ENCODE measurements at places on chromosomes 13 and 19.

DNA sequence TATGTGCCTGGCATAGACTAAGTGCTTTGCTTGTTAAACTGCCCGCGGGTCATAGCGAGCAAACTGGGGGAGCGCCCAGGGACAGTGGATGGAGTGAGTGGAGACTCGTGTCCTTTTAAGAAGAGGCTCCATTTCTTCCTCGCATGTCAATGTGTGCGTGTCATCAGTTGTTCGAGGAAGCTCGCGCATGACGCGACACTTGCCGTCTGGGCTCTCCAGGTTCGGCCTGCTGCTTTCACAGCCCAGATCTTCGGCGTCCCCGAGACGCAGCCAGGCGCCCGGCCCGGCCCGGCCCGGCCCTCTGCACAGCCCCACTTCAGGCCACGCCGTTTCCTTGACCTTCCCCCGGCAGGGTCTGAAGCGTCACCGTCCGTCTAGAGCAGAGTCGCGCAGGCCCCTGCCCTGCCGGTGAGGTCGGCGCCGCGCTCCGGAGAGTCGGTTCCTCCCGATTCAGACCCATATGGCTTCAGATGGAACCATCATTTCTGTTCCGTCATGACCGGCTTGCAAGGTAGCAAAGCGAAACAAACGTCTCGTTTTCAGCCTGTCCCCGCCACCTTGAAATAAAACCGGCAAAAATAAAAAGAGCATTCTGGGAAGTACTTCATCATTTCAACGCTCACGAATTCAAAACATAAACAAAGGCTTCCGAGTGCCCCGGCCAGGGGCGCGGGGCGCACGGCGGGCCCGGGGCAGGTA lies 599 bp upstream of the ARHGEF7 start:
- DNase-seq, result peak; percentile 46

- DNase-seq, result no peak
Measured at GRCh38 chr13:27425158-27425917, 919 bp downstream of the GTF3A start.

- DNase-seq, result peak; percentile 64
Measured at GRCh38 chr19:12723641-12724426, at the start of gene TNPO2. TNPO2 (minus strand) TSS chr19:12723932; CDS start chr19:12720977, 2,955 bp downstream.

- no peak for DNase-seq
Measured at GRCh38 chr19:50001775-50002174, 23.4 kb downstream of the VRK3 start.

DNA sequence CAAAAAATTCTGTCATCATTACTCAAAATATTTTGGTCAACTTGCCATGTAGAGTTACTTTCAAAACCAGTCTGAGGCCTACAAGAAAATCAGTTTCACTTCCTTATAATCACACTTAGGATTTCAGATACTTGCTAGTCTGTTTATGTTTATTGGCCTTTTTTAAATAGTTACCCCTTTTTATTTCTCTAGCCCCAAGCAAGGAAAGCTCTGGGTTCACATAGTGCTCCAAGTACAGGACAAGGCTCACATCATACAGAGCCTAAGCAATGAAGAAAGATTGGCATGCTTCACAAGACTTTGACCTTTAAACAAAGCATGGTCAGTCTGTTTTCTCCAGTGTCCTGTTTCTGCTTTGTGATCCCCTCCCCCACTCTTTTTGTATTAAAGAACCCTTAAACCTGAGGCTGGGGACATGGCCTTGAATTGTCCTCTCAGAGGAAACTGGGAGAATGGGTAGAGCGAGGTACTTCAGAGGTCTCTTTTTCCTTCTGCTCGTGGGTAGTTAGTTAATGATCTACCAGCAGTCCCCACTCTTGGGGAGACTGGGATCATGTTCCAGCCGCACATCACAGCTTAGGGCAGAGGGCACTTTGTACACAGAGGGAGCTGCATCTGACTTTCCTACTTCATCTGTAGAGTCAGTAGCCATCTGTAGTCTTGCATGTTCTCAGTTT lies 30.7 kb downstream of the CEACAM1 start:
- DNase-seq, result no peak

- peak; percentile 12 for DNase-seq
Measured at GRCh38 chr19:51398096-51398704, 7.8 kb upstream of the C19orf84 start.

GRCh38 chr13:79434556-79434955 lies 28.5 kb upstream of the RBM26 start:
- no peak for DNase-seq

DNA sequence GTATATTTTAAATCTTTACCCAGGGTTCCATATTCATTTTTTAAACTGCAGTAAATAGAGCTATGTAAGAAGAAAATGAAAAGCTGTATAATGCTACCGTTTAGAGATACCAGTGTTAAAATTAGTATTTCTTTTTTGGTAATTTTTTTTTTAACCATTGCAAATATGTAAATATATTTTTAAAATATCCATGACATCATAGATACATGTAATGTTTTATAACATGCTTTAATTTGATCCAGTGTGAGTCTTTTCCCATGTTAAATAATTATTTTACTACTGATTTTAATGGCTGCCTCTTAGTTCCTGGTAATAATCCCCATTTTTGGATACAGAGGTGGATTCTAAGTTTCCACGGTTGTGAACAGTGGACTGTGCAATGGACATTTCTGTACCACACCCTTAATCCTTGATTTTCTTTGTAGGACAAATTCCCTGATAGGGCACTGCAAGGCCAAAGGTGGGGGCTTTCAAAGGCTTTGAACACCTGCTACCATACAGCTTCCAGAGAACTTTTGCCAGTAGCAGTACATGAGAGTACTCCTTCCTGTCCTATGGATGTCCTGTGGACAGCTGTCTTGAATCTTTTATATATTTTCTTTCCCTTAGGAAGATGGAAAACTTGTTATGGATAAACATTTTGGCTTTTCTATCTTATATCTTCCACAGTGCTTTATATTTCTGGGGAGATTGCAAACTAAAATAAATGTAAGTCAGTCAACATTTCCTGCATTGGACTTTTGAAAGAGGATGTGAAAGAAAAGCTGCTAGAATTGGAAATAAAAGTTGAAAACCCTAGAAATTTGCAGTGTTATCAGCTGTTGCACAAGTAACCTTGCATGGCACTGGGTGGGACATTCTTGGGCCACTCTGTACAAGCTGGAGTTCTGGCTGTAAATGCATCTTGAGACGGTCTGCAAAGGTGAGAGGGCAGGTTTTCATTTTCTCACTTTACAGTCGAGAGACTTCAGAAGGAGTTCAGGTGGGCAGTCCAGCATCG lies 46.8 kb downstream of the ARHGEF7 start:
- DNase-seq, result no peak

All from fibroblast of skin of scalp (primary cell).